ENCODE measurements at places on chromosomes 1 and 21.

- DNase-seq = no peak
These were observed 124.3 kb downstream of the PGBD5 start for GRCh38 chr1:230301822-230302221.

- no peak for DNase-seq
These were observed 646.0 kb upstream of the TMPRSS15 start for GRCh38 chr21:19049567-19049966.

GRCh38 chr1:163877016-163877415, 555.3 kb downstream of the NUF2 start:
- DNase-seq = no peak

DNA sequence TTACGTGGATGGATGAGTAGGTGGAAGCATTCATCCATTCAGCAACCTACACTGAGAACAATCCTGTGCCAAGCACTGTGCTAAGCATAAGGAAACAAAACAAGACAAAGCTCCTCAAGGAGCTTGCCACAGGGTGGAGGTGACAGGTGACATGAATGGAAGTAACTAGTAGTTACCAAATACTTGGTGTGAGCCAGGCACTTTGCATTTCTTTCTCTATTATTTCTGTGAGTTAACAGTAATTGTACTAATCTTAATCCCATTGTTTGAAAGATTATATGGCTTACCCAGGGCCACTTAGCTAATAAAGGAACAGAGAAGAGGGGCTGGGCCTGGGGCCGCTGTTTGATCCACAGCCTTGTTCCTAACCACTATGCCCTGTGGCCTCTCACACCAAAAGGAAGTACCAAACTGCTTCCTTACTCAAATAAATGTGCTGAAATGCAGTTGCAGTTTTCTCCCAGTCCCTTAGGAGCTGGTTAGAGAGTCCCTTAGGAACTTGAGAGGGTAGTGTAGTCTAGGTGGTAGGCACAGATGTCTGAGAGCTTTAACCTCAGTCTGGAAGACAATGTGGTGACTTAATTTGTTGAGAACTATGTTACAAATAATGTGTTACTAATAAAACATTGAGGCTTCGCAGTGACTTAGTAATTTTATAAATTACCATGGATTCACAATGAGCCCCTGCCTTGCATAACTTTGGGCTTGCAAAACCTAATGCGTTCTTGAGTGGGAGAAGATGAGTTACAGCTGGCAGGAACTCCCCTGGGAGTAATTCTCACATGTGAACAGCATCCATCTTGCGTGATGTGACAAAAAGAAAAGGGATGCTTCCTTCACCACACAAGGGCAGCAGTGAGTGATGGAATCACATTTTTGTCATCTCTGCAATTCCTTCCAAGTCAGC, 69.8 kb downstream of the MPZL1 start:
- no peak for DNase-seq

DNA sequence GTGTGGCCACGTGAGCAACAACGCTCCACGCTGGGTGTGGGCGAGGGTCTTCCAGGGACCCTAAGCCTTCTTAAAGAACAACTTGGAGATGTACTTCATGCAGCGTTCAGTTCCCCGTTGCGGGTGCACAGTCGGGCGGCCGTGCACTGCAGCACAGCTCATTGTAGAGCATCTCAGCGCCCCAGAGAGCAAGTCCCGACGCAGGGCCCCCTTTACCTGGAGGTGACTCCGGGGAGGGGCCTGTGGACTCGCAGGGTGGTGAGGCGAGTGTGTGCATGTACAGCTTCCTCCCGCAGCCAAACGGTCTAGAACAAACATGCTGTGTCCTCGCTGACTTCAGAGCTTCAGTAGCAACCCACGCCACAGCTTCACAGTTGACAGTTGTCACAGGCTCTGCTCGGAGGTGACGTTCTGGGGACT, 19.5 kb downstream of the RRP1 start:
- DNase-seq = no peak

DNA sequence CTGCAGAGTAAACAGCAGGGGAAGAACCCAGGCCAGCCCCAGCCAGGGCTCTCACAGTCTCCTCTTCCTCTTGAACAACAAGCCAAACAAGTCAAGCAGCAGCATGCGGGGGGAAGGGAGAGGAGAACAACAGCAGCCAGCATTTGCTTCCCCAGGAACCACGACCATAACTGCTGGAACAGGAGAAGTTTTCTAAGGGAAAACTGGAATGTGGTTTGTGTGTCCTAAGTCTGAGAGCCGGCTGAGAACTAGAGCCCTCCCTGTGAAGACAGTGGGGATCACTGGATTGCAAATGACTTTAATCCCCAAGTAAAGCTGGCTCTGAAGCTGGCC, 48.2 kb downstream of the COQ8A start:
- no peak for DNase-seq

- no peak for DNase-seq
These were observed 68.6 kb downstream of the RPAP2 start for GRCh38 chr1:92367496-92367895.

DNA sequence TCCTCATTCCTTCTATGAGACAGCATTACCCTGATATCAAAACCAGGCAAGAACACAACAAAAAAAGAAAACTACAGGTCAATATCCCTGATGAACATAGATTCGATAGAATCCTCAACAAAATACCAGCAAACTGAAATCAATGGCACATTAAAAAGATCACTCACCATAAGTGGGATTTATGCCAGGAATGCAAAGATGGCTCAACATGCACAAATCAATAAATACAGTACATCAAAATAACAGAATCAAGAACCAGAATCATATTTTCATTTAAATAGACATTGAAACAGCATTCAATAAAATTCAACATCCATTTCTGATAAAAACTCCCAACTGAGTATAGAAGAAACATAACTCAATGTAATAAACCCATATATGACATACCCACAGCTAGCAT, 36.5 kb downstream of the FAF1 start:
- DNase-seq = no peak

DNA sequence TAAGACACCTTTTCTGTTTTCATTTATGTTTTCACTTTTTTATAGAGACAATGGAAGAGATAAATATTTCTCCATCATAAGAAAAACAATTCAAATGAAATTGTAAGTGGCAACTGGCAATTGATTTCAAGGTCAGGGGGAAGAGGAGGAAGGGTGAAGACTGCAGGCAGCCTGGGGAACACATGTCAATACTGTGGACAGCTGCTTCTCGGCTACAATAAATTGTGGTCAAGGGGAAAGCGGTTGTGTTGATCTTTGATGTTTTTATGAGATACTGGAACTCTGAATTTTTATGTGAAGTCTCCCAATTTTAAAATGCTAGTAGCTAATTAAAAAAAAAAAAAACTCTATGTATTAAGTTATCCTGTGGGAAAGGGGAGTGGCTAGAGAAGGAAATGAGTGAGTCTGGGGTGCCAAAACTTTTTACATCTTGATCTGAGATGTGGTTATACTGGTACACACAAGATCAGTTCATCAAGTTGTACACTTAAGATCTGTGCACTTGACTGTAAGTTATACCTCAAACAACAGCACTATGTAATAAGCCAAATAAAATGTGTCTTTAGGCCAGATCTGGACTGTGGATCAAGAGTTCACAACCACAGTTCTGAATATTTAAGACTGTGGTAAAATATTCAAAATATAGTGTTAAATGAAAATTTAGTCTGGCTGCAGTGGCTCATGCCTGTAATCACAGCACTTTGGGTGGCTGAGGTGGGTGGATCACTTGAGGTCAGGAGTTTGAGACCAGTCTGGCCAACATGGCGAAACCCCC, 18.0 kb downstream of the SSX2IP start:
- no peak for DNase-seq

GRCh38 chr21:25298512-25299491, 308.5 kb downstream of the MRPL39 start:
- DNase-seq = no peak

GRCh38 chr1:57500136-57500830, 76.4 kb upstream of the DAB1 start:
- DNase-seq = no peak

DNA sequence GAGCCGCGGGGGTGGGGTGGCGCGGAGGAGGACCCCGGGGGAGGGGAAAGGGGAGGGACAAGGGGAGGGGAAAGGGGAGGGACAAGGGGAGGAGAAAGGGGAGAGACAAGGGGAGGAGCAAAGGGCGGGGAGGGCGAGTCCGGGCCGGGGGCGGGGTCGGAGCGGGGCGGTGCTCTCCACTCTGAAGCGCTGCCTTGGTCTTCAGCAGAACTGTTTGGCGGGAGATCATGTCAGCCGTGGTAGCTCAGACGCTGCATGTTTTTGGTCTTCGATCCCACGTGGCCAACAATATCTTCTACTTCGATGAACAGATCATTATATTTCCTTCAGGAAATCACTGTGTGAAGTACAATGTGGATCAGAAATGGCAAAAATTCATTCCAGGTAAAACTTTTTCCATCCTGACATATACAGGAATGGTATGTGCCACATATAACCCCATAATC, 420 bp downstream of the CFAP57 start:
- peak; percentile 73 for DNase-seq

- no peak for DNase-seq
These were observed 331.9 kb downstream of the TGFB2 start for GRCh38 chr1:218677026-218677425.

DNA sequence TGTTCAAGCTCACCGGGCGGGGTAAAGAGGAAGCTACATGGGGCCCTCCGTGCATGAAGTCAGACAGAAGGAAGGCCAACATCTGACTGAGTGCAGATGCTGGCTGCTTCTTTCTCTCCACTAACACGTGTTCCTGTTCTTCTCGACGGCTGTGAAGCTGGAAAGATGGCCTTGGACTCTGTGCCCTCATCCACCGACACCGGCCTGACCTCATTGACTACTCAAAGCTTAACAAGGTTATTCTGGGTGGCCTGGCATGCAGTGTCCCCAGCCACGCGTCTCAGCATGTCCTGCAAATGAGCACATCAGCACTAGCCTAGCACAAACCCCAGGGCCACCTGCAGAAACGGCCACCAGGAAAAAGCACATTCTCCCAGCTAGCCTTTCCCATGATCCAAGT, 41.2 kb downstream of the ACTN2 start:
- no peak for DNase-seq

DNA sequence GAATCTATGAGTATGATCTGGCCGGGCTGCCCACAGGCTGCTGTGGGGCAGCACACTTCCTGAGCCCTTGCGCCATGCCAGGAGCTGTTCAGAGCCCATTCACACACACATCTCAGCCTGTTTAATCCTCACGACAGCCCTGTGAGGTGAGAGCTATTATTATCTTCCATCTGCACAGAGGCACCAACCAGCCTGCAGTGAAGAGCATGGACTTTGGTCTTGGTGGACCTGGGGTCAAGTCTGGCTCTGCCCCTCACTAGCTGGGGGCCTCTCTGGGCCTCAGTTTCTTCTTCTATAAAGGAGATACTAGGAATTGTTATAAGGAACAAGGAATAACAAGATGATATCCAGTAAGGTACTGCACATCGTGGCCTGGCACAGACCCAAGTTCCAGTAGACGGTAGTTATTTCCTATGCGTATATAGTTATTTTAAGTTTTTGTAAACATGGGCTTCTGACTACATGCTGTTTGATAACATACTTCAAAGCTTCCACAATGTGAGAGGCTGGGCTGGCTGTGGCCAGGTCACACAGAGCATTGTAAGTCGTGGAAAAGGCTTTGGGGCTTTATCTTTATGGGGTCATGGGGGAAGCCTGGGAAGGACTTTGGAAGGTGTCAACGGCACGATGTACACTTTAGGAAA, 3.4 kb upstream of the PADI2 start:
- no peak for DNase-seq

DNA sequence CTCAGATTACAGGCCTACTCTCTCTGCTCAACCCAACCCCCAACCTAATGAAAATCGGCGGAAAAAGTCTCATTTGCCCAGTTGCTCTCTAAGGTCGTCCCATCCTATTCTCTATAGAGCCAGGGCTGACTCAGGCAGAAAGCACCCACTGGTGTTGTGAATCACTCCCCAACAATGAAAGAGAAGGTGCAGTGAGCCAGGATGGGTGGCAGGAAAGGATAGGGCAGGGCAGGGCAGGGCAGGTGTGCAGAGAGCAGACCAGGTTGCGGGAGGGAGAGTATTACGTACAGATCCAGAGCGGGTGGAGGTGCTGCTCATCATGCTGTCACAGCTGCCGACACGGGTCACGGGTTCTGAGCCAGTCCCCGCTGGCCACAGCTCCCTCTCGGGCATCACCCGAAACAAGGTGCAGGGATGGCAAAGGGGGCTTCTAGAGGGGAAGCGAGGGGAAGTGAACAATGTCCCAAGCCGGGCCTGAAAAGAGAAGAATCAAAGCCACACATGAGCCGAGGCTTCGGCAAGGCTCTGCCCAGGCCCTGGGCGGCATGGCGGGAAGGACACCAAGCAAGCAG, 5.3 kb downstream of the C1orf116 start:
- no peak for DNase-seq

DNA sequence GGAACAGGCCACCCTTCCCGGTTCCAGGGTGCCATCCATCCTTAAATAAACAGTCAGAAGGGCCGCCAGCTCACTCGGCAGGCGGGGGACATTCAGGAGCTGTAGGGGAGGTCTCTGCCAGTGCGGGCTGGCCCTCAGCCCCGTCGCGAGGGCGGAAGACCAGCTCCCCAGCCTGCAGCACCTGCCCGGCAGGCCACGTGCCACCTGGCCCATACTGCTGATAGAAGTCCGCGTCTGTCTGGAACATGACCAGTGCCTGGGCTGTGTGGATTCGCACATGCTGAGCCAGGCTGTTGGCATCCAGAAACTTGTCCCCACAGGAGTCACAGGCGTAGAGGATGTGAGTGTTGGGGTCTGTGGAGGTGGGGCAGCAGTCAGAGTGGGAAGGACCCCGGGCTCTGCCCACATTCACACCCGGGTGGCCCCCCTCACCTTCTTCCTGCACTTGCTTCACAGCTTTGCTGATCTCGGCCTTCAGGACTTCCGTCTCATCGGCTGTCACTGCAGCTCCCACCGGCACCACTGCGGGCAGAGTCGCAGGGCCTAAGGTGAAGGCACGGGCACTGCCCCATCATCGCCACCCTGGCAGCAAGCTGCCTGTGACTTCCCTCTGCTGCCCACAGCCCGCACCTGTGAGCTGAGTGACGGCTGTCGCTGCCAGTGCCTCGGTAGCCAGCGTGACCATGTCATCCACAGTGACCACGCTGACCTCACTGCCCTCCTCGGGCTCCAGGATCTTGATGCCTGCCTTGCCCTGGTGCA, 33.8 kb downstream of the ZBTB17 start:
- DNase-seq = no peak

Measured in esophagus squamous epithelium (tissue), 5 donors.